ENCODE measurements at places on chromosomes 6 and 20.
A peak's percentile ranks its signal among the peaks of the same experiment; 100 is the strongest.

GRCh38 chr20:23308908-23309307, 41.7 kb upstream of the NXT1 start:
- no peak for DNase-seq

- no peak for DNase-seq
Measured at GRCh38 chr6:108039681-108040080, 34.9 kb downstream of the OSTM1 start.

GRCh38 chr6:147166992-147167391, 37.2 kb upstream of the STXBP5 start:
- no peak for DNase-seq

DNA sequence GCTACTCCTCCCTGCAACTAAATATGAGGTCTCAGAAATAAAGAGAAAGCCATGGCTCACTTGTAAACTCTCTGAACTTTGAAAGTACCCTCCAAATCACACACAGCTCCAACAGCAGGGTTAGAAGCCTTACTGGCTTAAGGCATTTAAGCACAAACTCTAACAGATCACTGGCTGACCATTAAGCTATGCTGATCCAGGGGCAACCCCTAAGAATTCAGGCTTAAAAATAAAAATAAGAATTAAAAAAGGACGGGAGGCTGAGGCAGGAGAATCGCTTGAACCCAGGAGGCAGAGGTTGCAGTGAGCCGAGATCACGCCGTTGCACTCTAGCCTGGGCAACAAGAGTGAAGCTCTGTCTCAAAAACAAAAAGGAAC, 21.8 kb downstream of the HLA-E start:
- DNase-seq: no peak

DNA sequence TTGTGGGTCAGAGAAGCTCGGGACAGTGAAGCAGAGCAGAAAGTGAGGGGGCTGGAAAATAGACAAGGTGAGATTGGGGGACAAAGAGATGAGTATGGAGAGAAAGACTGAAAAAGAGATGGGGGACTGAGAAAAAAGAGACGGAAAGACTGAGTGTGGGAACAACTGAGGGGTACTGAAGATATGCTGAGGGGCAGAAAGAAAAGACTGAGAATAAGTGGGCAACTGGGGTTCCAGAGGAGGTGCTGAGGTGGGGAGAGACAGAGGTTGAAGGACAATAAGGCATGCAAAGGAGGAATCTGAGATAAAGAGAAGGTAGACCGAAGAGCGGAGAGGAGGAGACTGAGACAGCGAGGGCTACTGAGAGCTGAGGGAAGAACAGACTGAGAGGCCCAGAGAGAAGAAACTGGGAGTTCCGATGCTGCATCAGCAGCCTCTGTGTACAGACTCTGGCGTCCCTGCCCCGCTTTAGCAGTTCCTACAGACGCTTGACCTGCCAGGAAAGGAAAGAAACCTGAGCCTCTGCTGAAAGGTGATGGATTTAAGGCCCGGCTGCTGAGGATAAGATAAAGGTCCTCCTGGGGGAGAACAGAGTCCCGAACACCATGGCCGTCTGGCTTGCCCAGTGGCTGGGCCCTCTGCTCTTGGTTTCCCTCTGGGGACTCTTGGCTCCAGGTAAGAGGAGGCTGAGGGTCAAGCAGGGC, at the start of gene PRSS16:
Gene PRSS16 (plus strand): TSS at position 569 of the 704 bp plus-strand sequence. CDS start 37 bp downstream, at position 606.
- DNase-seq: no peak

GRCh38 chr20:57070296-57070695, 196.1 kb downstream of the BMP7 start:
- no peak for DNase-seq

DNA sequence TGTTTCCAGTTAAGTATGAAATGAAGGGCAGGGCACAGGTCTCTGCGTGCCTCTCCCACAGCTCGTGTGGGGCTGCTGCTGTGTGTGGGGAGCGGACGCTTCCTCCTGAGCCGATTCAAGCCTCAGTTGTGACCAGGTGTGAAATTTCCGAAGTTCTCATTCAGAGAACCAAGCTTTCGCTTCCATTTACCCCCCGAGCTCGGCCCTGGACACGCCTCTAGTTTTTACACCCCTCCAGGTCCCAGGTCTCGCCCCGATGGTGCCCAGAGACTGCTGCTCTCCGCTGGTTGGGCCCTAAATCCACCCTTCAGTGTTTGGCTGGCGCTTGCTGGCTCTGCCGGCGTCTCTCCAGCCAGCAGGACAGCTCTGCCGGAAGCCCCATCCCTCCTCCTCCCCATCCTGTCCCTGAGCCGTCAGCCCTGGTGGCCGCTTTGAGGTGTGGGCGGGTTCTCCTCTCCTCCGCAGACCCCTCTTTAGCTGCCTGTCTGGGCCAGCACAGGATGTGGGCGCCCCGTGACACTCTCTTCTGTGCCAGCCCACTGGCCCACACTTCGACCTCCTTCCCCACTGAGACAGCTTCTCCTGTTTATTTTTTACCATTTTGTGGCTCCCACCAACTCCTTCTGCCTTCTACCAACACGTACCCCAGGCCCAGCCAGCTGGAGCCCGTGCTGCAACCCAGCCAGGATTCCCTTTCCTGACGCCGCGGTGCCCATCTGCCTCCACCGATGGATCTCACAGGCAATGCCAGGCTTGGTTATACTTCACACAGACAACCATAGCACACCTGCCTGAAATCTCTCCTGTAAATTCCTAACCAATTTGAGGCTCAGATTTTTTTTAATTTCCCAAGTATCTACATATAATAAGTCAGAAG, 142.8 kb downstream of the DLL1 start:
- DNase-seq: peak; percentile 62

DNA sequence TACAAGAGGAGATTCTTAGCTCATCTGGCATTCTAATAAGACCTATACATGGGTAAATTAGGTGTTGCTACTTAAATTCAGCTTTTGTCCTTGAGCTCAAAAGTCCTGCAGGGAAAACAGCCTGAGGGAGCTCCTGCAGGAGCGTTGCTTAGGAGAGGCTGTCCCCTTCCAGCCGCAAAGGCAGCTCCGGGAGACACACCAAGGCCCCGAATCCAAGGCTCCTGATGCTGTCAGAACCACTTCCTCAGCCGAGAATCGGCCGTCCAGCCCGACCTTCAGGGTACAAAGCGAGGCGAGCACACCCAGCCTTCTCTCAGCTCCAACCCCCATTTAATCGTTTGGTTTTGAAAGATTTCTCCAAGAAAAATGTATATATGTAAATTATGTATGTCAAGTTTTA, 87.0 kb downstream of the DACT2 start:
- no peak for DNase-seq

GRCh38 chr6:49806145-49806544, 19.1 kb upstream of the PGK2 start:
- no peak for DNase-seq

- no peak for DNase-seq
Measured at GRCh38 chr6:88856566-88856965, 106.9 kb downstream of the RNGTT start.

DNA sequence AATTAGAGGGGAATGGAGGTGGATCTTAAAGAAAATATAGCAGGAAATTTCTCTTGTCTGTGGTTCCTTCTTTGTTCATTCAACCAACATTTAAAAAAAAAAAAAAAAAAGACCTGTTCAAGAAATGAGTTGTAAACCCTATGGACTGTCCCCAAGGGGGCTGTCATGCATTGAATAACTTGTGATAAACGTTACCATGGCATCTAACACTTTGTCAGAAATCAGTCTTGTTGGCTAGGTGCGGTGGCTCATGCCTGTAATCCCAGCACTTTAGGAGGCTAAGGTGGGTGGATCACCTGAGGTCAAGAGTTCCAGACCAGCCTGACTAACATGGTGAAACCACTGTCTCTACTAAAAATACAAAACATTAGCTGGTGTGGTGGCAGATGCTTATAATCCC, 381.7 kb downstream of the BCKDHB start:
- no peak for DNase-seq

- DNase-seq: peak; percentile 84
Measured at GRCh38 chr20:50895111-50895830, 36.0 kb downstream of the ADNP start.

DNA sequence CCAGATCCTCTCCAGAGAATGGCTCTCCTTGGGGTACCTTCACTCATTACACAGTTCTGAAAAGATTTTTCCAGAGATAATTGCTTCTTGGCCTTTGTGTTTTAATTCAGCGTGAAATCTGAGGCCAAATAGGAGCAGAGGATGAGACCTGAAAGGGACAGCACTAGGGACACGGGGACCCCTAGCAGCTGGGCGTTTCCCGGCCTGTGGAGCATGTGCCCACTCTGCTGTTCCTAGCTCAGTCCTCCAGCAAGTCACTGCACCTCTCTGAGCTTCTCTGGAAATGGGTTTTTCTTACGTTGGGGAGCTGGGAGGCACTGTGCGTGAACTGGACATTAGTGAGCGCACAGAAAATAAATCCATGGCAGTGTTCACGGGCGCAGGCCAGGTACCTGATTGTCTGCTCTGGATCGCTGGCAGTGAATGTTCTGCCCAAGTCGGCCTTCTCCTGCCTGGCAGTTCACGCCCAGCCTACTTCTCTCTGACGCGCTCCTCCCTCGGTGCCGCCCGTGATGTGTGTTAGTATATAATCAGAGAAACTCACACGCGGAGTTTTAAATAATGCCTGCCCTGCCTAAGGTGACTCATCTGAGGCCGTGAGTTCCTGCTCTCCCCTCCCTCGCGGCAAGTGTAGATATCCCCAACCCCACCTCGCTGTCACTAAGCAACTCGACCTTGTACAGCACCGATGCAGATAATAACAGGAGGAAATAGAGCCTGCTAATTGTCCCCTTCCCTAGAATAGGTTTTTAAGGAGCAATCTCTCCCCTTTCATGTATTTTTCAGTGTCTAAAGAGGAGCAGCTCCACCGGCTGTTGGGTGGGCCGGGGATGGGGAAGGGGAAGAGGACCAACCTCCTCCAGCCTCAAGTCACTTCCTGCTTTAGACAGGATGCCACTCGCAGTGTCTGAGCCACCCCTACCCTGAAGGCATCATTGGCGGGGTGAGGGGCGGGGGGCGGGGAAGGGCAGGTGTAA, 2.7 kb upstream of the TUBB2A start:
- peak; percentile 87 for DNase-seq

Measured in stomach (tissue), 19 donors.